Aorta (tissue), 5 donors: ENCODE measurements at places on chromosomes 2 and 18.

DNA sequence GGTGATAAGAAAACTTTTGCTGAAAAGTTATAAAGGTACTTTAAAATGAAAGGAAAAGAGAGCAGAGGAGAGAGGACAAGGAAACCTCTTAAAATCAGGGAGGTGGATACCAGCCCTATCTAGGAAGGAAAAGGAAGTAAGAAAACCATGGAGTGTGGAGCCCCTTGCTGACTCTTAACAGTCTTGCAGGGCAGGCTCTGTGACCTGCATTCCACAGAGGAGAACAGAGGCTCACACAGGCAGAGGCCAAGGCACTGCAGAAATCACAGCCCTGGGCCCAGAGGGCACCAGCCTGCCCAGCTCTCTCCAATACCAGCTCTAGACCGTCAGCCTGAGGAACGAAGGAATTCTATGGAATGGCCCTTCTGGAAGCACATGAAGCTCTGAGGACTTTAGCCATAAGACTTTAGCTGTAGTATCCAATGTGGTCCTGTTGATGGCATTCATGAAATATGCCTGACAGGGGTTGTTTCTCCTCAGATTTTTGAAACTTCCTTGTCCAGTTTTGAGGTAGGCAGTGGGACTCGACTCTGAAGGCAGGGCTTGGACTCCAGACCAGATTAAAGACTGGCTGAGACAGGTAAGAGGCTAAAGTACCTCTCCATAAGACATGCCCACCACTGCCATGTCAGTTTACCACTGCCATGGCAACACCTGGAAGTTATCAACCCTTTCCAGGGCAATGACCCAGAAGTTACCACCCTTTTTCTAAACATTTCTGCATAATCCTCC, 216.3 kb downstream of the ANAPC1 start:
- H3K4me3 ChIP-seq = no peak overlapping the region
- DNase-seq = no peak
- H3K36me3 ChIP-seq = no peaks in the 10 kb centered on the region
- no peaks in the 10 kb centered on the region for H3K4me1 ChIP-seq
- no peaks in the 10 kb centered on the region for H3K27me3 ChIP-seq
- no peak overlapping the region for H3K27ac ChIP-seq

DNA sequence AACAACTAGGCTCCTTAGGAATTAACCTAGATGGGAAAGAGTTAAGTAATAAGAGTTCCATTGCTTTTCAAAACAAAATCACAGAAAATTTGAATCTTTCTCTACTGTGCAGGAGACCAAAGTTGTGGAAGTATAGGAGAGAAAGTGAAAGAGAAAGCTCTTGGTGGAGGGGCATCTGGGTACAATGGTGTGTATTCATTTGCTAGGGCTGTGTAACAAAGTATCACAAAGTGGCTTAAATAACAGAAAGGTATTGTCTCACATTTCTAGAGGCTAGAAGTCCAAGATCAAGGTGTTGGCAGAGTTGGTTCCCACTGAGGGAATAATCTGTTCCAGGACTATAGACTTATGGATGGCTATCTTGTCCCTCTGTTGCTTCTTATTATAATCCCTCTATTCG, 50.5 kb upstream of the GORASP2 start:
- no peak overlapping the region for H3K27ac ChIP-seq
- H3K27me3 ChIP-seq = no peaks in the 10 kb centered on the region
- no peaks in the 10 kb centered on the region for H3K36me3 ChIP-seq
- no peak for DNase-seq
- H3K4me1 ChIP-seq = no peaks in the 10 kb centered on the region

DNA sequence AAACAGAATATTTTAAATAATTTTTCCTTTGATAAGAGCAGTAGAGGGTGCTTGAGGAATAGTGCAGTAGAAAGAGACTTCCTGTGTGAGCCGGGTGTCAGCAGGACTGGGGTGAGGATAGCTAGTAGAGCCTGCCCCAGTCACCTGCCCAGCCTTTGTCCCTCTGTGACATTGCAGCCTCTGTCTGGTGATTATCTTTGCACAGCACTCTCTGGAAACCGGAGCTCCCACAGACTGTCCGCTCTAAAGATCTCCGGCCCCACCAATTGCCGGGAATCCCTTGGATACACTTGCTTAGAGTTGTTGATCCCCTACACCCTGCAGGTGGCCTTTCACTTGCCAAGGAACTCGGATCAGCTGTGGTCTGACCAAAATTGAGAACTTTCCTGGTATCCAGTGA, 1081.3 kb upstream of the TMEFF2 start:
- no peaks in the 10 kb centered on the region for H3K36me3 ChIP-seq
- DNase-seq = peak; percentile 23
- no peaks in the 10 kb centered on the region for H3K27me3 ChIP-seq
- no peaks in the 10 kb centered on the region for H3K4me1 ChIP-seq
- H3K4me3 ChIP-seq = no peak overlapping the region

GRCh38 chr18:24773101-24773500, 312.7 kb downstream of the HRH4 start:
- no peaks in the 10 kb centered on the region for H3K27me3 ChIP-seq
- DNase-seq = no peak
- no peak overlapping the region for H3K27ac ChIP-seq
- no peak overlapping the region for H3K4me3 ChIP-seq
- no peaks in the 10 kb centered on the region for H3K4me1 ChIP-seq

DNA sequence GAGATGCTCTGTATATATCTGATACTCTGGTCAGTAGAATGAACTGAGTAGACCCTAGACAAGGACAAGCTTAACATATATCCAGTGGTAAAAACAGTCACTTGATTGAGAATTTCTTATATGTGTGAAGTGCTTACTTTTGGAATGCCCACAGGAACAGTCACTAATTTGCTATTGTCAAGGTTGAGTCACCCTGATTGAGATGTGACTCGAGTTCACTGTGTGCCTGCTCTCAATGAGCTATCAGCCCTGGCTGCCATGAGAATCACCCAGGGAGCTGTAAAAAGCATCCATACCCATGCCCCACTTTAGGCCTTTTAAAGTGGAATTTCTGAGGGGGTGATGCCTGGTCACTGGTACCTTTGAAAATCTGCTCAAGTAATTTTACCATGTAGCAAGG, 283.7 kb downstream of the SUCLG1 start:
- no peak overlapping the region for H3K4me3 ChIP-seq
- no peaks in the 10 kb centered on the region for H3K27me3 ChIP-seq
- no peaks in the 10 kb centered on the region for H3K4me1 ChIP-seq

- no peaks in the 10 kb centered on the region for H3K4me1 ChIP-seq
- no peaks in the 10 kb centered on the region for H3K36me3 ChIP-seq
- H3K4me3 ChIP-seq = no peak overlapping the region
- H3K27me3 ChIP-seq = no peaks in the 10 kb centered on the region
Measured at GRCh38 chr2:233445152-233445830, 91.0 kb downstream of the DGKD start.

DNA sequence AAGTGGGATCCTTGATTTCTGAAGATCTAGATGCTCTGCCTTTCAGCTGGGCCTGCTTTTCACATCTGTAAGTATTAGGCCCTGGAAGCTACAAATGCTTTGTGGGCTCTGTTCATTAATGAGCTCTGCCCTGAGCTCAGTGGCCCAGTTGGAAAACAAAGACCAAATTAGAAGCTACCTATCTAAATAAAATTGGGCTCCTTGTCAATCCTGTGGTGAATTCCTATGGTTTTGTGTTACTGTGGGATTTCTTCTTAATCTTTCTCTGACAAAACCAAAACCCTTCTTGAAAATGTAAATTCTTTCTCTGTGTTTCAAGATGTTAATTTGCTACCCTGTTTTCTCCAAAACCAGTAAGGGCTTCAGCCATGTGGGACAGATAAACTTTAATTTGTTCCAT, 219.0 kb upstream of the HS6ST1 start:
- no peak overlapping the region for H3K4me3 ChIP-seq
- H3K36me3 ChIP-seq = no peaks in the 10 kb centered on the region
- DNase-seq = no peak
- no peaks in the 10 kb centered on the region for H3K4me1 ChIP-seq

DNA sequence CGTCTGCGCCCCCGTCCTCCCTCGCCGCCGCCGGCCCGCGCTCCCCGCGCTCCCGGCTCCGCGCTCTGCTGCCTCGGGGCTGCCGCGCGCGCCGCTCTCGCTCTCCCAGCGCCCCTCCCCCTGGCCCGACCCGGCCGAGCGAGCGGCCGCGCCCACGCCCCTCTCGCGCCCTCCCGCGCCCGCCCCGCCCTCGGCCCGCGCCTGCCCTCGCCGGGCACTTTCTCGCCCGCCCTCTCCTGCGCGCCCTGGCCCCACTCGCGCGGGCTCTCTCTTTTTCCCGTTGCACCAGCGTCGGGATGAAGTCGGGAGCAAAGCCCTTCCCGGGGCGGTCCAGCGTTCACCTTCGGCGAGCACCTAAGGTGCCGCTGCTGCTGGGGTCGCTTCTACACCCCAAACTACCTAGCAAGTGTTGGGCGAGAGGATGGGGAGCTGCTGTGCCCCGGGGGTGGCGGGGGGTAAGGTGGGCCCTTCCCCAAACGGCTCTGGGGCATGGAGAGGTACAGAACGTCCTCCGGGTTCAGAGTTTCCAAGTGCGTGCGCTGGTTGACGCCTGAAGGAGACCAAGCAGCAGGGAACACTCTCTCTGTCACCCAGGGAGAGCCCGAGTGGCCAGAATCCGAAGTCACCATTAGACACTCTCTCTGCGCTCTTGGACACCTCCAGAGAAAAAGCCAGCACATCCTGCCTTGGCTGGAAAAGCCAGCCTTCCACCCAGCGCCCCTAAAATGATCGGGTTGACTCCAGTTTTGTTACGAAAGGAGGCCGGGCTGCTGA, at the start of gene COLEC12:
TSS of gene COLEC12 (minus strand) at position 70 of the 774 bp plus-strand sequence. CDS start 187 bp downstream, outside the sequence.
- H3K27ac ChIP-seq = no peak within 1 kb of the TSS
- H3K4me3 ChIP-seq = peak within 1 kb of the TSS; percentile 49
- DNase-seq = peak; percentile 80
- no peaks in the 10 kb centered on the region for H3K27me3 ChIP-seq
- H3K36me3 ChIP-seq = no peaks in the 10 kb centered on the region

- H3K27me3 ChIP-seq = no peaks in the 10 kb centered on the region
- no peak for DNase-seq
Measured at GRCh38 chr18:5452943-5453443, 90.8 kb downstream of the EPB41L3 start.

GRCh38 chr2:75326645-75327044, 127.3 kb upstream of the TACR1 start:
- no peak for DNase-seq
- no peak overlapping the region for H3K4me3 ChIP-seq
- H3K27ac ChIP-seq = no peak overlapping the region

- no peaks in the 10 kb centered on the region for H3K36me3 ChIP-seq
- no peak overlapping the region for H3K4me3 ChIP-seq
- DNase-seq = no peak
- no peak overlapping the region for H3K27ac ChIP-seq
- no peaks in the 10 kb centered on the region for H3K27me3 ChIP-seq
- no peaks in the 10 kb centered on the region for H3K4me1 ChIP-seq
Measured at GRCh38 chr2:47304654-47305053, 98.3 kb upstream of the MSH2 start.

DNA sequence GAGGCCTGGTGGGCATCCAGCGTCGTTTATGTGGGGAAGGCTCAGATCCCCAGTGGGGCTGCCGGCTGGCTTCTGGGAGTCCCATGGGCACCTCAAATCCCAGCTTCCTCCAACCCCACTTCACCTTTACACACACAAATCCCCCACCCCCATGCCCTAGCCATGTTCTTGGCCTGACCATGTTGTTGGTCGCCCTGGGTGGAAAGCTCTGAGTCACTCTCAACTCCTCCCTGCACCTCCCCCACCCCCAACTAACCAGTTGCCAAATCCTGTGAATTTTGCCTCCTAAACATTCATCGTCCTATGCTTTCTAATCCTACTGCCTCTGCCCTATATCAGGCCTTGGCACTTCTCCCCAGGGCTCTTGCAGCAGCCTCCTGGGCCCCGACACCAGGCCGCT, 6.4 kb downstream of the TNS1 start:
- H3K4me1 ChIP-seq = peaks cover 2% of the 10 kb centered on the region
- no peaks in the 10 kb centered on the region for H3K27me3 ChIP-seq
- H3K4me3 ChIP-seq = no peak overlapping the region
- H3K27ac ChIP-seq = no peak overlapping the region
